Epithelial cell of prostate (primary cell): ENCODE measurements at places on chromosomes 2 and 18.
A peak's percentile ranks its signal among the peaks of the same experiment; 100 is the strongest.

- DNase-seq: no peak
Observed at GRCh38 chr2:8640498-8640897, 41.4 kb upstream of the ID2 start.

GRCh38 chr18:41227993-41228392 is 727.0 kb upstream of the PIK3C3 start:
- peak; percentile 8 for DNase-seq

- DNase-seq: no peak
Observed at GRCh38 chr18:80115035-80115434, 6.0 kb downstream of the ADNP2 start.

DNA sequence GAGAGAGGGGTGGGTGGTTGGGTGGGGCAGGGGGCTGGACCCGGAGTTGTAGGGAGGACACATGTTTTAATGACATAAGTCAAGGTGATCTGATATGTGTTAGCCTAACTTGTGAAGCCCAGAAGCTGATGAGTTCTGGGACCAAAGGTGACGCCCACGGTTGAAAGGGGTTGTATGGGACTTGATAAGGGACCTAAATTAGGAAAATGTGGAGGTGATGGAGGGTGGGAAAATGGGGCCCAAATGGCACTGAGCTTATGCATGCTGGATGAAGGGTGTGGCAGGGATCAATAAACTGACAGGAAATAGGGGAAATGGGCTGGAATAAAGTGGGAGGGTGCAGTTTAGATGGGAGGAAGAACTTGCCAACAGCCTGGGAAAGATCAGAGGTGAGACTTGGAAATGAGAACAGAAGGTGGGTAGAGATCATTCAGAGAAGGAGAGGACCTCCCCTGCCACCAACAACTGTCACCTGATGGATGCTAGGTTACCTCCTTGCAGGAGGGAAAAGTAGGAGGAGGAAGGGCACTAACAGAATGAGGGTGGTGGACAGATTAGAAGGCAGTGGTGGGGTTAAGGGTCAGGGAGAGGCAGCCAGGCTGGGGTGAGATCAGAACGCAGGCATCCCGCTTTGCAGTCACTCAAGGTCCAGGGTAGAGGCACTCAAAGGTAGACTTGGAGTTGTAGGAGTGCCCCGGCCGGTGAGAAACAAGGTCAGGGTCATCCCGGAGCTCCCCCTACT is 15.3 kb downstream of the WNT10A start:
- DNase-seq: no peak

- no peak for DNase-seq
Observed at GRCh38 chr2:74843899-74844298, 10.0 kb downstream of the HK2 start.

DNA sequence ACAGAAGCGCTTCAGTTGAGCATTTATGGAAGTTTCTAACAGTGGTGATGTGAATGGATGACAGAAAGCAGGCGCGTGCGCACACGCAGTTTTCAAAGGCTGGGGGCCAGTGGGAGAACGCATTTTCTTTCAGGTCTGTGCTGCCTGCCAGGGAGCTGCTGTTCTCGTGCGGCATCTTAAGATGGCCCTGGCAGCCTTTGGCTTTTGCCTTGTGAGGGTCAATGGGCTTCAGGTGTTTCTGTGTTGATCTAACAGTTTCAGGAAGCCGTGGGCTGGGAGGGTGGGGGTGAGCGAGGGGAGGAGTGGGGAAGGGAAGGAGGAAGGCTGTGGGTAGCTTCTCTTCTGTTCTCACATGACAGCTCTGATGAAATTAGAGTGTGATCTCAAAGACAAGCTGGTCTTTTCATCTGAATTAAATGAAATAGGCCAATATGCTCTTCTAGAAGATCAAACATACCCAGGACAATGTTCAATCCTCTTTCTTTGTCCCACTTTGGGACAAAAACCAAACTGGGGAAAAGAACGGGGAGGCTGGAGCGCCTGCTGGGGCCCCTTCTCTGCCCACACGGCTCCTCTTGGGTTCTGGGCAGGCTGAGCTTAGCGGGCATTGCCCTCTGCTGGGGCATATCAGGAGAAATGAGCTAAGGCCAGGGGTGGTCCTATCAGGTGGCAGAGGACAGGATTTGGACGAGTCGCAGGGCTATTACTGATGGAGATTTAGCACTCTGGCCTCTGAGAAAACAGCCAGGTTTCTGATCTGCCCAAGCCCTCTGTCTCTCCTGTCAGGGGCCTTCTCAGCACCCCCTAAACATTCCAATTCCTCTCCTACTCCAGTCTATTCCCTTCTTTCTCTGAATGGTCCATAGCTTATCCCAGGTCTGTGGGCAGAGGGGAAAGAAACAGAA is 126.2 kb upstream of the LGALSL start:
- DNase-seq: no peak

GRCh38 chr2:11652553-11652952 is 17.4 kb downstream of the NTSR2 start:
- DNase-seq: no peak

DNA sequence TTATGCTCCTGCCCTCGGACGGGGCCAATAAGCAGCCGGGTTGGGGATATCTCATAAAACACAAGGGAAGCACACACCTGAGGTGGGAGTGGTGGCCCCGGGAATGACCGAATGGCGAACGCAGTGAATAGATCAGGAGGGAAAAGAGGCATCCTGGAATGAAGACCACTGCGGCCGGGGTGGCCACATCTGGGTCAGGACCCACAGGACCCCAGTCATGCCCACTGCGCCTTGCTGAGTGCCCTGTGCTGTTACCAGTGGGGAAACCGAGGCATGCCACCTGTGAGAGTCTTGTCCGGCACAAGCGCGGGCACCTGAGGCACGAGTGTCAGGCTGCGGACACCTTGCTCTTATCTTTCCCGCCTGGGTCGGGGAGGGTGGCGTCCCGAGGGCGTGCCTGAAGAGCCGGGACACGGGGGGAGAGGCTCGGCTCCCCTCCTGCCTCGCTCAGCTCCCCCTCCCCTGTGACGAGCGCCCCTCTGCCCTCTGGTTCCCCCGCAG is 1.6 kb downstream of the PDCD1 start:
- DNase-seq: no peak

DNA sequence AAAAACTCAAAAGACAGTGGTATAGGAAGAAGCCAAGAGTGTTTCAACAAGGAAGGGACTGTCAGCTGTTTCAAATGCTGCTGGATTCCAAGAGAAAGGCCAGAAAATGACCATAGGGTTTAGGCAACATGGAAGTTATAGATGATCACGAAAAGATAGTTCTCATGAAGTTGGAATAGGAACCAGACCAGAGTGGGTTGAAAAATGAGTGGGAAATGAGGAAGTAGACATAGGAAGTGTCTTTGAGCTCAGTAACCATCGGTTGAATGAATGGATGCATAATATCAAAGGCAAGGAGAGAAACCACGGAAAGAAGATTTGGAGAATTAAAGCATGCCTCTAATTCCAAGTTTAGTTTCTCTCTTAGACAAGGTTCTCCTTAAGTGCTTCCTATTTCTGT is 1.3 kb downstream of the NCAPH start:
- no peak for DNase-seq

DNA sequence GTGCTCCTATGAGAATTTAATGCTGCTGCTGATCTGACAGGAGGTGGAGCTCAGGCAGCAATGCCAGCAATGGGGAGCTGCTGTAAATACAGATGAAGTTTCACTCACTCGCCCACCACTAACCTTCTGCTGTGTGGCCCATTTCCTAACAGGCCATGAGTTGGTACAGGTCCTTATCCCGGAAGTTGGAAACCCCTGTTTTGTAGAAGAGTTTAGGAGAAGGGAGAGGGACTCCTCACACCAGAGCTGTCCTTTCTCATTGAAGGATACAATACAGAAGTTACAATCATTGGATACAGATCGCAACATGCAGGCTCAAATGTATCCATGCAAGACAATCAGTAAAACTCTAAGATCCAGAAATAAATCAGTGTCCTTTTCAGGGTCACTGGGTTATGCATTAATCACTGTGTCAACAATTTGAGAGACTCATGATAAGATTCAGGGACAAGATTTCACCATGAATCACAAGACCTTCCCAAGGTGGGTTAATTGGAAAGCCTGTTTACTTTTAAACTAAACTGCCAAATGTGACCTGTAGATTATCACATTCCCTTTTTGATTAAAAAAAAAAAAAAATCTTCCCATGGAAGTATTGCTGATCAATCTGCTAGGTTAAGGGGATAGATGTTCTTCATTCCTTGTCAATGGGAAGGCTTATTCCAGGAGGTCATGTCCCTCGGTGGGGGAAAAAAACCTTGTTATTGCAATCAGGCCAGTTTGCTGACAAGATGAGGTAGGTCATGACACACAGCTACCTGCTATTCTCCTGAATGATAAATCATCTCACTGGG is 97.2 kb downstream of the SP100 start:
- no peak for DNase-seq

DNA sequence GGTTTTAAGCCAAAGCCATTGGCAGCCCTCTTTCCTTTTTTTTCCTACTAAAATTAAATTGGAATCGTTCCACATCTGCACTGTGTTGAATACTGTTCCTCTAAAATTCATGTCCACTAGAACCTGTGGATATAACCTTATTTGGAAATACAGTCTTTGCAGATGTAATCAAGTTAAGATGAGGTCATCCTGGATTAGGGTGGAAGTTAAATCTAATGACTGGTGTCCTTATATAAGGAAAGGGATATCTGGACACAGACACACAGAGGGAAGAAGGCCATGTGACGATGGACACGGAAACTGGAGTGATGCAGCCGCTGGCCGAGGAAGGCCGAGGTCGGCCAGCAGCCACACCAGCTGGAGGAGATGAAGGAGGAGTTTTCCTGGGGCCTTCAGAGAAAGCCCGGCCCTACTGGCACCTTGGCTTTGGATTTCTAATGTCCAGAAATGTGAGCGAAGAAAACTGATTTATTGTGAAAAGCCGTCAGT is 49.4 kb downstream of the LONRF2 start:
- no peak for DNase-seq

DNA sequence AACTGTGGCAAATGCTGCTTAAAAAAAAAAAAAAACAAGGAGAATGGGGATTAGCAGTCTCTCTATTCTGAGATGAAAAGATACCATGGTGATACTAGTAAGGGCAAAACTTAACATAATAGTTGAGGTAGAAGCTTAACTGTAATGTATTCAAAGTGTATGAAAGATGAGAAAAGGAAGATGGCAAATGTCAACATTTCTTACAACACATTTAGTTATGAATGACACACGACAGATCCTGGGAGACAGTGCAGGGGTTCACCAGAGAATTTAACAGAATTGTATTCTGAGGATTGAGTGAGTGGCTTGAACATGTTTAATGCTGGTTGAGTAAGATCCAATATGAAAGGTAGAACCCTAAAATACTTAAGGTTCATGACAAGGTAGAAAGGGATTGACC is 52.7 kb downstream of the CUL3 start:
- no peak for DNase-seq

GRCh38 chr2:180033993-180034894 is 27.1 kb upstream of the CWC22 start:
- no peak for DNase-seq

GRCh38 chr2:19403785-19404184 is 45.4 kb upstream of the OSR1 start:
- no peak for DNase-seq

- no peak for DNase-seq
Observed at GRCh38 chr2:134823431-134823830, 15.0 kb upstream of the ACMSD start.

GRCh38 chr2:28622101-28622499 is 126.2 kb downstream of the PLB1 start:
- DNase-seq: no peak

DNA sequence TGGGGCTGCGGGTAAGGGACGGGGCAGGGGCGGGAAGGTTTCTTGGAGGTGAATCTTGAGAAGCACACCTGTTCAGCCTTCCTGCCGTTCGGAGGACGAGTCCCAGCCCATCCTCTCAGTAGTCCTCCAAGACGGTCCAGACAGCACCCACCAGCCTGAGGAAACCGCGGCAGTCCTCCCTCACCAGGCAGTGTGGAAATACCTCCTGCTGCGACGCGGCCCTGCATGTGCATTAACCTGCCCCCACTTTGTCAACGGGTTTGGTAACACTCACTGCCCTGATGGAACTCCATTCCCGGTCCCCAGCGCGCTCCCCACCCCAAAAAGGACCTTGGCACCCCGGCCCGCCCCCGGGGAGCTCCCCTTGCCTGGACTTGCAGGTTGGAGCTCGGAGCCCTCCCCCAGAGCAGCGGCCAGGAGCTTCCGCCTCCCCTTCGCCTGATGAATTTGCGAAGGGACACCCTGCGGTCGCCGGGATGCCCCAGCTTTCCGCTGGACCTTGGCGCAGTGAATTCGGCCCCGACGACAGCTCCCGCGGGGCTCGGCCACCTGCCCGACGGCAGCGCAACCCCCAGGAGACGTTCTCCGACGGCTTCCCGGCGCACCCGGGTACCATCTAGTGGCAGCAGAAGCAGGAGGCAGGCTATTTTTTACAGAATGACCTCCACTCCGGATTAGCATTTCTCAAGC is 31.5 kb downstream of the ACVR1C start:
- DNase-seq: no peak

DNA sequence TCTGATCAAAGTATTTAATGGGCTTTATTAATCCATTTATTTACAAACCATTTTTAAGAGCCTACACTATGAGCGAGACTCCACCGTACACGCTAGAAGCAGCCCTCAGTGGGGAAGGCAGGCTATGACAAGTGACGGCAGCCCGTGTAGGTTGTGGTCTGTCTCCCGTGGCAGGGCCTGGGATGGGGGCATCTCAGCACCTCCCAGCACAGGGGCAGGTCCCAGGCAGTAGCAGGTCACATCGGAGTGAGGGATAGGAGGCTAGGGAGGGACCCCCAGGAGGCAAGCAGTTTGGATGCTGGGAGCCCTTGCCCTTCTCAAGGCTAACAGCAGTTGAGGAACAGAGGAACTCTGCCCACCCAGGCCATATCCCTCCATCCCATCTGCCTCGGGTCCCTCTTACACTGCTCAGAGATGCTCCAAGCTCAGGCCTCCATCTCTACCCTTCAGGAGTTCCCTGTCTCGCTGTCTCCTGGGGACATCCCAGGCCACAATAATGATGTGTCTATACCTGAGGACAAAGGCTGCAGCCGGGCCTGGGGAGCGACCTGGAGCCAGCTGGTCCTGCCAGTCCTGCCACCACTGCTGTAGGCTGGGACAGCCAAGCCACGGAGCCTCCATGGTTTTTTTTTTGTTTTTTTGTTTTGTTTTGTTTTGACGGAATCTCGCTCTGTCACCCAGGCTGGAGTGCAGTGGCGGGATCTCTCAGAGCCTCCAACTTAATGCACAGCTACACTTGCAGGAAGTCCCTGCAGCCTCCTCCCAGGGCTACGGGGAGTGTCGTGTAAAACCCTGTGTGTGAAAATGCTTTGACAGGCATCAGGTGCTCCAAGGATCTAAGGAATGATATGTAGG is 92.0 kb downstream of the NDUFA10 start:
- DNase-seq: no peak

DNA sequence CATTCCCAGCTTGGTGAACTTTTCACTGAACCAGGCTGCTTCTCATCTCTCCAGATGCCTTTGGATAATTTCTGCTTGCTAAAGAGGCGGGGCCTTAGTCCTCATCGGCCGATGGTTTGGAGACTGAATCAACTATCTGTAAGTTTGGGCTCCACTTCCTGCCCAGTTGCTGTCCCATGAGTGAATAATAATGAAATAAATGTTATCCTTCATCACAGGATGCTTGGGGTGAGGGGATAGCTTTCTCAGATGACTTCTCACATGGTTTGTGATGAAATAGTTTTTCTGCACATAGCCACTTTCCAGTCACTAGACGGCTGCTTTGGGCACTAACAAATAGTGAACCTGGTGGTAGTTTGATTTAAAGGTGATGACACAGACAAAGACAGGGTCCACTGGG is 376.6 kb upstream of the TRIB2 start:
- no peak for DNase-seq

- DNase-seq: no peak
Observed at GRCh38 chr18:35851286-35851970, 121.1 kb upstream of the RMP24 start.
